ENCODE measurements at places on chromosomes 5 and 9. TPM values are rescaled to one million over a fixed set of nuclear protein-coding genes. Genes with fewer than 3 reads are reported as not detected.

Gene LHX2
- total RNA-seq = 1.1 TPM

Gene ENTREP1
- total RNA-seq = 1.2 TPM

Gene RAI14
- total RNA-seq = 92.5 TPM

Gene RAB3C
- 0.11 TPM for total RNA-seq

Gene DCAF10
- total RNA-seq = 35.5 TPM

Gene IFNK
- 3.0 TPM for total RNA-seq

Gene LCN2
- 3.0 TPM for total RNA-seq

Gene C9orf50
- 0.22 TPM for total RNA-seq

Gene MOB3B
- total RNA-seq = 5.0 TPM

Gene SIT1
- total RNA-seq = 0.62 TPM

Gene SLC25A2
- 1.5 TPM for total RNA-seq

Gene SLC6A3
- 1.7 TPM for total RNA-seq

Gene SKP1
- total RNA-seq = 435 TPM
